ENCODE measurements at places on chromosomes 5 and 9.

GRCh38 chr5:172534229-172535107, 80.1 kb upstream of the SH3PXD2B start:
- no peak for DNase-seq

GRCh38 chr9:110148891-110149290, 59.1 kb downstream of the C9orf152 start:
- no peak for DNase-seq

DNA sequence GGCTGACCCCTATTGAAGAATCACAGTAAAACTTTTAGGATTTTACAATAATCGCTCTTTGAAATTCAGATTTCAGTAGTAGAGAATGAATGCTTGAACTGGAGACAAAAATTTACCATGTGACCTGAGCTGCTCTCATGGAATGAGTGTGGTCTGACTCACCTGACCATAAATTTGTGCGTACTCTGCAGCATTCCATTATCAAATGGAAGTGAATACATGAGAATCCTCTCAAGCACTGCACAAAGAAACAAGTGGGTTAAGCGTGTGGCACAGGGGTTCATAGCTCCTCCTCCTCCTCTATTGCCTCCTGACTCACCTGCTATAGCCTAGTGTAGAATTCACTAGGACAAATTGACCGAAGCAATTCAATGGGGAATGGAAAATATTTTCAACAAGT, 269.8 kb upstream of the CDH9 start:
- DNase-seq = no peak

- DNase-seq = no peak
Measured at GRCh38 chr9:74071502-74071901, 425.6 kb upstream of the RORB start.

GRCh38 chr9:127832248-127832647, 22.2 kb downstream of the ENG start:
- no peak for DNase-seq

- no peak for DNase-seq
Measured at GRCh38 chr9:106467113-106467864, 395.7 kb upstream of the ZNF462 start.

DNA sequence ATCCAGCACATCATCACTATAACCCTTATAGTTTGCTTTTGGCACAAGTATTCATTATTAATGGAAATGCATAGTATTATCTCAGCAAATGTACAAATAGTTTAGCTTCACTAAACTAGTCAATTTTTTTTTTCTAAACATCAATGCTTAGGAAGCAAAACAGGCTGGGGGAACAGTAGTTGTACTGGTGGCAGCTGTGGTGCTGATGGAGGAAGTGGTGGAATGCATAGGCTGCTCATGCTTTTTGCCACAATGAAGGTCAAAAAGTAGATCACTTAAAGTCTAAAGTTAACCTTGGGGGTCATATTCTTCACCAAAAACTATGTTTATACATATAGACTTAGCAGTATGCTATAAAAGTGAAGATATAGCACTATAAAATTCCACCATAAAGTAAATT, 36.3 kb upstream of the CDKN2B start:
- DNase-seq = no peak

- no peak for DNase-seq
Measured at GRCh38 chr9:21936161-21936560, 58.0 kb downstream of the CDKN2A start.

DNA sequence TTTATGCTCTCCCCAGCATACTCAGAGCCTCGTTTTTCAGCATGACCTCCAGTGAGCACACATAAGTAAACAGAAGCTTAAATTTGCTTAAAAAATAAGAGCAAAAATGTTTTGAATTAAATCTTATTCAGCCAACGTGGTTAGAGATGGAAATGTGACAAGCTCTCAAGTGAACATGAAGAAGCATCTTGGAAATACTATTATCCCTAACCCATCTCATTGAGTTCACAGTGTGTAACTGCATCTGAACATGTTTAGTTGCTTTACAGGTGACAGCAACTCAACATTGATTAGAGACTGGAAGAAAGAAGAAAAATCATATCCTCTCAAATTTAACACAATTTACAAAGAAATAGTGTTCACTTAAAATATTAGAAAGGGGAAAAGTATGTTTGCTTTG, 1785.1 kb downstream of the MAT2B start:
- DNase-seq = no peak

DNA sequence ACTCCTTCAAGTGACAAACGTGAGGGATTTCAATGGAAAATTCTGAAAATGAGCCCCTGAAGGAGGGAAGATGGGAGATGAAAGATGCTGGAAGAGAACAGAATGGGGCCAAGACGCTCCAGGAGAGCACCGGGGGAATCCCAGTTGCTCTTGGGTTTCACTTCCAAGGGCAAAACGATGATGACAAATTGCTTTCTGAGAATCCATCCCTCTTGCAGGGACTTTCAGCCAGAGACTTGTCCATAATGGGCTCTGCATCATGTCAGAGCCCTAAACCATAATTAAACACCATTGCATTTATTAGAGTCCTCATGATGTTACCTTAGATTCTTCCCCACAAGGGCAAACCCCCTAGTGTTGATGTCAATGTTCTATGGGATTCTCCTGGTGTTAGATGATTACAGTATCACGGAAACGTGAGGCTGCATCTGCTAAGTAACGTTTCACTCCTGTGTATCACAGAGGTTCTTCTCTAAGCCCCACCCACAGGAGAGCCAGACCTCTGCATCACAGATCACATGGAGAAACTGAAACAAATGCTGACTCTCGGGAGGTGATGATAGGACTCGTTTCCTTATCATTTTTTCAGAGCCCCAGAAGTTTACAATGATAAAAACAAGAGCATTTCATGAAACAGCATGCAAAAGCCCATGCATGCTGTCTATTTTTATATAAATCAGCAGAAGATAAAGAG, 114.4 kb downstream of the TENT4A start:
- DNase-seq = no peak

DNA sequence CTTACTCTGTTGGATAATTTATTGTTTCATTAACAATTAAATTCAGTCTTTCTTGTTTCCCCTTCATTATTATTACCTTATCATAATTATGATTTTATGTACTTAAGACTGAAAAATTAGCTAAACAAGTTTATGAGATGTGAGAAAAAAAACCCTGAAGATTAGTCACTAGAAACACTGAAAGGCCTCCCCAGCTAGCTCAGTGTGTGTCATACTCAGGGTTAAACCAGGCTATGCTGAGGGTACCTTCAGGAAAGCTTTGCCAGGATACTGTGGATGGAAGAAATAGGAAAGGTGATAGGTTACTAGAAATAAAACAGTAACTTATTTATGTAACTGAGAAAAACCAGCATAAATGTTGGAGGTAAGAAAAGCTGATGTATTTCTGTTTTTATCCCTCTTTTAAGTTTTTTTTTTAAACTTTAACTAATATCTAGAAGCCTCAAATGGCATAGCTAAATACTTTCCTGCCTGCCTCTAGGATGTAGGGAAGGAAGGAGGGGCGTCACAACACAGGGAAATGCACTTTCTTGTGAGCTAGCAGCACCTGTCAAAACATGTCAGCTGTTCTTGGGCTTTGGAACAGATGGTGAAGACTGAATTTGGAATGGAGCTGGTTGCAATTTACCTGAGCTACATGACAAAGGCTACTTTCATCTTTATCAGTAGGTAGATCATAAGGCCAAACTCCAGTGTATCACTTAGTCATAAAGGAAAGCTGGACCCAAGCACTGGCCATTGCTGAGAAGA, 24.2 kb downstream of the NMRK1 start:
- no peak for DNase-seq

- no peak for DNase-seq
Measured at GRCh38 chr9:26181836-26182235, 503.6 kb upstream of the TUSC1 start.

All from NCI-H1417 treated with DMSO at 0.1 percent for 48 hours (cell line).